NCI-H1092 (cell line): ENCODE measurements at places on chromosomes 11 and 22.
A peak's percentile ranks its signal among the peaks of the same experiment; 100 is the strongest.

- DNase-seq = no peak
Observed at GRCh38 chr11:68982134-68982533, 1.3 kb upstream of the MRGPRD start.

GRCh38 chr22:44584256-44584902 lies 86.3 kb upstream of the RTL6 start:
- no peak for DNase-seq

DNA sequence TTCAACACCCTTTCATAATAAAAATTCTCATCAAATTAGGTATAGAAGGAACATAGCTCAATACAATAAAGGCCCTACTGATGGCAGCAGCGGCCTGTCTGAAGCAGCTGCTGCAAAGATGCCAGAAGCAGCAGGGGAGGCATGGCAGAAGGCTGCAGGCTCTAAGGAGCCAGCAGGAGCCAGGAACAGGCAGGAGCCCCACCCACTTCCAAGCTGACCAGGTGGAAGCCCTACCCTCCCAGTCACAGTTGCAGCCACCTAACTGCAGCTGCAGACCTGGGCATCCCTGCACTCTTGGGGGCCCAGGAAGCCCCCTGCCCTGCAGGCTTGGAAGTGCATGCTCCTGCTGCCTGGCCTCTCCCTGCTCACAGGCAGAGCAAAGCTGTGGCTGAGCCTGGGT lies 18.2 kb upstream of the OR6A2 start:
- no peak for DNase-seq

- peak; percentile 73 for DNase-seq
Observed at GRCh38 chr22:26169315-26170111, at the start of gene SEZ6L. Gene SEZ6L, plus strand, starts transcription at chr22:26169462. Its CDS starts 208 bp downstream, at chr22:26169670.

GRCh38 chr22:41672780-41673509 lies 15.7 kb downstream of the SNU13 start:
- DNase-seq = no peak

DNA sequence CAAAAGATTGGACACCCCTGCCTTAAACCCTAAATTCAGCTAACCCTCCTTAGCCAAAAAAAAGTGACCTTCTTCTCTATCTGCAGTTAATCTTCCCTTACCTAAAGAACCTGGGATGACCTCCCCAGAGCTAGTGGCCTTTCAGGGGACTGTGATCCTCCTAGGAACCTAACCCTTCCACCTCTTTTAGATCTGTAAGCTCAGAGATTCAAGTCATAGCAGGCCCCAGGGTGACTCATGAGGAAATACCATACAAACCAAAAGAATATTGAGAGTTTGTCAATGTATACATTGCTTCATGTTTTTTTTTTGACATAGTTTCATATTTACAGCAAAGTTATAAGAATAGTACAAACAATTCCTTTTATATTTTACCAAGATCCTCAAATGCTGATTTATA lies 38.3 kb upstream of the CXCR5 start:
- DNase-seq = no peak

GRCh38 chr22:36244522-36245391 lies 5.4 kb upstream of the APOL2 start:
- DNase-seq = no peak

- DNase-seq = no peak
Observed at GRCh38 chr11:125360066-125360465, 136.0 kb downstream of the FEZ1 start.

GRCh38 chr11:61675826-61676225 lies 4.4 kb upstream of the DAGLA start:
- no peak for DNase-seq

- DNase-seq = peak; percentile 77
Observed at GRCh38 chr11:19558189-19558986, 154.2 kb upstream of the NAV2 start.

DNA sequence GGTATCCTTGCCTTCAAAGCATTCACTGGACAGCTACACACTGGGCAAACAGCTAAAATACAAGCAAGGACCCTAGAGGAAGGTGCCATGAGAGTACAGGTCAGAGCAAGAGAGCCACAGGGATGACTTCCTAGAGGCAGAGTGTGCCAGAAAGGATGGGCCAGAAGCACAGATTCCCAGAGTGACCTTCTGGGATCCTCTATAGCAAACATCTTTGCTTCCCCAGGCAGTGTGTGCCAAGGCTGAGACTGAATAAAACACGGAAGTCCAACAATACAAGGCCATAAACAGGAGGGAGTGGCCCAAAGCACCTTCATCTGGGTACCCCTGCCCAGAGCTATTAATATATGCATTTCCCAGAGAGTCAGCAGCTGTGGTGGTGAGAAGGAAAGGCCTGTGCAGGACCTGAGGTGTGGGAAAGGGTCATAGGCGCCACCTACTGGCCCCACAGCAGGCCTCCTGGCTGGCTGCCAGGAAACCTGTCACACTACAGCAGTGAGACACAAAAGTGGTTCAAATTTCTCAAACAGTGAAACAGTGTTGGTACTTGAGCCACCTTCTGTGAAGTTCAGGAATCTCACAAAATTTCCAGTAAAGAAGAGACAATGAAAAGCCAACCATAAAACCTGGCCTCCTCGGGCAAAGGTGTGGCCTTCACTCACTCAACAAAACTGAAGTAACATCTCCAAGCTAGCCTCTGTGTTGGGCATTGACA lies 20.3 kb downstream of the CLPB start:
- DNase-seq = peak; percentile 84
